Cardiac fibroblast (primary cell): ENCODE measurements at places on chromosomes 3 and 15.

GRCh38 chr3:14900881-14901873, 46.2 kb upstream of the NR2C2 start:
- no peak for DNase-seq

- DNase-seq, result peak; percentile 70
These were observed 192.1 kb downstream of the RORA start for GRCh38 chr15:61037031-61037430.

DNA sequence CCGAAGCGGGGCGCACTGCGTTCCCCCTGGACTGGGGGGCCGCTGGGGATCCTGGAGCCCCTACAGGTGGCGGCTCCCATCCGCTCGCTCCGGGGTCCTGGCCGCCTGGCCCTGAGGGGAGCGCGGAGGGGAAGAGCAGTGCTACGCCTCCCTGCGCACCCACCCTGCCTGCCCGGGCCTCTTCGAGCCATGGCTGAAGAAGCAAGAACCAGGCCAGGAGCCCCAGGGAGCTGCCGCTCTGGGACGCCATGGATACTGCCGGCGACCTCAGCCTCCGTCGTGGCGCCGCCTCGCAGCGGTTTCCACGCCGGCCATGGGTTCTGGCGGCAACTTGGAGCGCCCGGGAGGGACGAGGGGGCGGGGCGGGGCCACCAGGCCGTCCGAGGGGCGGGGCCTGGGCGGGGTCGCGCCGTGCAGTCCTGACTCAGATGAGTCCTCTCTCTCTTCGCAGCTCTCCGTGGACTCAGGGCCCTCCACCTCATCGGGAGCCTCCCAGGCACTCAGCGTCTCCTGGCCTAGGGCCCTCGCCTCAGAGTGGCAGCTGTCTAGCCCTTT, 50.9 kb downstream of the MYL3 start:
- DNase-seq, result peak; percentile 40

DNA sequence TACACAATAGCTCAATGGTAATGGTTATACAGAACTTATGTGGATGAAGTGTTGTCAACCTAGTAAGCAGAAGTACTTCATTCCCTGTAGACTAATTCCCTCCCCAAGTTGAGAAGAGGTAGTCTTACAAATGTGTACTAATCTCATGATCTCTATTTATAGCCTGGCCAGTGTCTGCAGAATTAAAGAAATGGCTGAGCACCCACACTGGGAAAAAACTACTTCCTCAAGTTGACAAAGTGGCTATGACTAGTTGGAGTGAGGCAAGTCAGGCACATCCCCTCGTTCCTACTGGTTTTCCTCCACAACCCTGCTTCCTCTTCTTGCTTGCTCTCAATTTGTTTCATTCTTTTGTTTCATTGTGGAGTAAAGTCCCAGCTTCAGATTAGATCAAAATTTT, 566.7 kb upstream of the ZNF717 start:
- no peak for DNase-seq

GRCh38 chr3:2599471-2599870, 500.8 kb downstream of the CNTN4 start:
- no peak for DNase-seq

GRCh38 chr3:176850498-176850897, 346.8 kb downstream of the TBL1XR1 start:
- no peak for DNase-seq

GRCh38 chr3:60475096-60475495, 776.2 kb downstream of the FHIT start:
- no peak for DNase-seq

DNA sequence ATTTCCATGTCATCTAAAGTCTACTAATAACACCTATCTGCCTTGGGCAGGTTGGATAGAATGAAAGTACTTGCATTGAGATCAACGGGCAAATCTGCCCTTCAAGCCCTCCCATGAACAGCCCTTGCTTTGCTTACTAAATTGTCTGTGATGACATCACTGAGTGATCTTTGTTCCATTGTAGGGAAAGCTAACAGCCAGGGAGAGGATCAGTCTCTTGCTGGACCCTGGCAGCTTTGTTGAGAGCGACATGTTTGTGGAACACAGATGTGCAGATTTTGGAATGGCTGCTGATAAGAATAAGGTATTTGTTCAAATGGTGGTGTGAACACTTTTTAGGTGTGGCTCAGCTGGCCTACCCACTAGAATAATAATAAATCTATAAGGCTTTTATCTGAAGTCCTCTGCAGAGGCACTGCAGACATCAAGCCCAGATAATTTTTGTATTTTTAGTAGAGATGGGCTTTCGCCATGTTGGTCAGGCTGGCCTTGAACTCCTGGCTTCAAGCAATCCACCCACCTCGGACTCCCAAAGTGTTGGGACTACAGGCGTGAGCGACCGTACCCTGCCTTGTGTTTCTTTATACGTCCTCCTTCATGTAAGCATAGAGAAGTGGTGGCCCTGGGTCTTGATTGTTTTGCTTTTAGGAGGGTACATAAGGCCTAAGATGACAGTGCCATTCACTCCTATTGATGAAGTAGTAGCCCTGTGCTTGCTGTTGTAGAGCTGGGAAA, 5.7 kb downstream of the PCCB start:
- DNase-seq, result no peak
